Motor neuron (in vitro differentiated cells): ENCODE measurements at places on chromosomes 12 and 14. TPM values are rescaled to one million over a fixed set of nuclear protein-coding genes. Genes with fewer than 3 reads are reported as not detected.

GRCh38 chr14:79788346-79788745, 423.0 kb downstream of the DIO2 start:
- ATAC-seq: no peak

GRCh38 chr12:131105736-131106348, 152.1 kb downstream of the ADGRD1 start:
- no peak for ATAC-seq

GRCh38 chr14:103085106-103086091, 1.4 kb downstream of the LBHD2 start:
- no peak for ATAC-seq

DNA sequence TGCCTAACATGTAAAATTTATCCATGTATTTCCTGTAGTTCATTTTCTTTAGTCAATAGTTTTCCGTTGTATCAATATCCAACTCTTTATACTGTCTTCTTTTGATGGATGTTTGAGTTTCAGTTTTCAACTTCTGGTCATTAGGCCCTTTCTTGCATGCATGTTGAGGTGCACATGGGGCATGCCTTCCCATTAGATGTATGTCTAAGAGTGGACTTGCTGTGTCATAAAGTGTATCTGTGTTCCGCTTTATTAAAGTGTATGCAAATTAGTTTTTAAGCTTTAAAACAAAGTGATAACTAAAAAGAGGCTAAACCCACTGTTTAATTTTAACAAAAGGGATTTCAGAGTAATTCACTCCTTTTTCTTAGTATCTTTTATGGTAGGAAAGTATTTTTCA, 441.1 kb downstream of the PCNX1 start:
- ATAC-seq: no peak

DNA sequence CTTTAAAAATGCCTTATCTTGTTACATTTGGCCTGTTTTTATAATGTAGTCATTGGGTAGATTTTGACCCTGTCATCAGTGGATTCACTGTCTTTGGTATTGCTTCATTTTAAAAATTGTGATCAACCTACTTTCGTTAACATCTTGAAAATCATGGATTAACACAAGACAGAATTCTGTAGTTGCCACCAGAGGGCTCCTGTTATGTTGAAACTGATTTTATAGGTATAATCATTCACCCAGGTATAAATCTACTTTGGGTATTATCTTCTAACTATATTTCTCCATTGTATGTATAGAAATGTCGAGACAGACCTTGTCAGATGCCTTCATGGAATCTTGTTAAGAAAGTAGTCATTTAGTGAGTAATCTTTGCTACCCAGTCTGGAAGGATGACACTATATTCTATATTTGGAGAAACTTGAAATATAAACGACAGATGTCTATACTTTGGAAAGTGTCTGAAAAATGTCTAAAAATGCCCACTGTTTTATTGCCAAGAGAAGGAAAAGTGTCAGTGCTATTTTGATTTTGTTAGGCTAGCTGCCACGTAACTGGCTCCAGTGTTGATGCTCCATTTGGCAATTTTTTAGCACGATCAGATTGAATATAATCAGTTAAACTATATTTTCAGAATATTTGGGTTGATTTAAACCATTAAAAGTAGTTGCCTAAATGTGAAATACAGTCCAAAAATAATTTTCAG, 129.4 kb downstream of the PELI2 start:
- no peak for ATAC-seq

DNA sequence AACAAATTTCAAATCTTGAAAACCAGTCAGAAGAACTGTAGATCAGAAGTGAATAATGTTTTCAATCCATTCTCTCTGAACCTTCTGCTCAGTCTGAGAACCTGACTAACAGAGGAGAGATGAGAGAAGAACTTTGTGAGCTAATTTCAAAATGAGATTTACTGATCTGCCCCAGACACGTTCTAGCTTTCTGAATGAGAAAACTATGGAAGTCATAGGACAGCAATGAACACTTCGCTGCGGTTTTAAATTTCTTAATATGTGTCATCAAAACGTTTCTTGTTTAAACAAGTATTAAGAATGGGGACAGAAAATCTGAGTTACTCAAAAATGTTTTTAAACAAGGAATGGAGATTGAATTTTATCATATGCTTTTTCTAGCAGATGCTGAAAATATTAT, 66.6 kb upstream of the FAR2 start:
- ATAC-seq: no peak

GRCh38 chr12:67299926-67300325, 30.8 kb downstream of the CAND1 start:
- ATAC-seq: no peak

GRCh38 chr12:90682398-90682797, 272.6 kb downstream of the CCER1 start:
- no peak for ATAC-seq

DNA sequence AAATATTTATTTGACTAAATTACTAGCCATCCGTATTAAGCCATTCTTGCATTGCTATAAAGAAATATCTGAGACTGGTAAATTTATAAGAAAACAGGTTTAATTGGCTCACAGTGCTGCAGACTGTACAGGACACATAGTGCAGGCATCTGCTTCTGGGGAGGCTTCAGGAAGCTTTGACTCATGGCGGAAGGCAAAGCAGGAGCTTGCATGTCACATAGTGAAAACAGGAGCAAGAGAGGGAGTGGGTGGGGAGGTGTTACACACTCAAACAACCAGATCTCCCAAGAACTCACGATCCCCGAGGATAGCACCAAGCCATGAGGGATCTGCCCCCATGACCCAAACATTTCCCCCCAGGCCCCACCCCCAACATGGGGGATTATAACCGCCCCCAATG, 26.7 kb upstream of the RAB21 start:
- ATAC-seq: no peak

GRCh38 chr12:126688556-126688955, 1578.4 kb upstream of the TMEM132C start:
- no peak for ATAC-seq

DNA sequence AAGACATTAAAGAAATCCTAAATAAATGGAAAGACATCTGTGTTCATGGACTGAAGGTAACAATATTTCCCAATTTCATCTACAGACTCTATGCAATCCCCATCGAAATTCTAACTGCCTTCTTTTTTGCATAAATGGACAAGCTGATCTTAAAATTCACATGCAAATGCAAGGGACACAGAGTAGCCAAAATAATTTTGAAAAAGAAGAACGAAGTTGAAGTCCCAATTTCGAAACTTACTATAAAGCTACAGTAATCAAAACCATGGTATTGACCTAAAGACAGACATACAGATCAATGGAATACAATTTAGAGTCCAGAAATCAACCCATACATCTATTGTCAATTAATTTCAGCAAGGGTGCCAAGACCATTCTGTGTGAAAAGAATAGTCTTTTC, 16.4 kb upstream of the CD27 start:
- no peak for ATAC-seq

DNA sequence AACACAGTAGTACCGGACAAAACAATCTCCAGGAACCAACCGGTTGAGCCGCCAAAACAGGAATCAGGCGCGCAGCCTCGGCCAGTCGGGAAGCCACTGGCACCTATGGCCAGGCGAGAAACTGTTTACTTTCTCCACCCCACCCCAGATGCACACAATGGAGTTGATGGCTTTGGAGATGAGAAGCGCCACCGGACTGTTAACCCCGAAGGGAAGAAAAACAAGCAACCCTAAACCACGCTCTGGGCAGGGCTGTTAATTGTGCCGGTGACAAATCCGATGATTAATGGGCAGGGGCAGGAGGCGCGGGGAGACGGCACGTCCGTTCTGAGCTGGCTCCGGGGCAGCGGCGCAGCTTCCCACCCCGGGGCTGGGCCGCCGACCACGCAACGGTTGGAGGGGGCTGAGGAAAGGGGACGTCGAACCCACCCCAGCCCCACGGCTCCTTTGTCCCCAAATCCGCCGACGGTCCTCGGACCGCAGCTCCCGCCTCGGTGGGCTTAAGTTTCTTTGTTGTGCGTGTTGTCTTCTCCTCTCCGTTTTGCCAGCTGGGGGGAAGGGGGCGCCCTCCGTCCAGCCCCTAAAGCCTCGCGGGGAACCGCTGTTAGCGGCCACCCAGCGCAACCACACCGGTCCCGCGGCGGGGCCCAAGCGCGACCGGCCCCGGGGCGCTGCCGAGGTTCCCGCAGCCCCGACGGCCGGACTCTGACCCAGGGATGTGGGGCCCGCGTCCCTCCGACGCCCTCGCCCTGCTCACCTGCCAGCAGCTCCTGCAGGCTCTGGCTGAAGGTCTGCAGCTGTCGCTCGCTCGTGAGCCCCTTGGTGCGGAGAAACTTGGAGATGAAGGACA, 790 bp downstream of the BTG1 start:
- ATAC-seq: peak; percentile 1

- ATAC-seq: no peak
Observed at GRCh38 chr12:95185854-95186253, 31.4 kb downstream of the FGD6 start.

- ATAC-seq: no peak
Observed at GRCh38 chr12:124110372-124110883, 137.4 kb downstream of the ZNF664 start.

- ATAC-seq: peak; percentile 29
Observed at GRCh38 chr12:92547906-92548305, 154.9 kb upstream of the PLEKHG7 start.

DNA sequence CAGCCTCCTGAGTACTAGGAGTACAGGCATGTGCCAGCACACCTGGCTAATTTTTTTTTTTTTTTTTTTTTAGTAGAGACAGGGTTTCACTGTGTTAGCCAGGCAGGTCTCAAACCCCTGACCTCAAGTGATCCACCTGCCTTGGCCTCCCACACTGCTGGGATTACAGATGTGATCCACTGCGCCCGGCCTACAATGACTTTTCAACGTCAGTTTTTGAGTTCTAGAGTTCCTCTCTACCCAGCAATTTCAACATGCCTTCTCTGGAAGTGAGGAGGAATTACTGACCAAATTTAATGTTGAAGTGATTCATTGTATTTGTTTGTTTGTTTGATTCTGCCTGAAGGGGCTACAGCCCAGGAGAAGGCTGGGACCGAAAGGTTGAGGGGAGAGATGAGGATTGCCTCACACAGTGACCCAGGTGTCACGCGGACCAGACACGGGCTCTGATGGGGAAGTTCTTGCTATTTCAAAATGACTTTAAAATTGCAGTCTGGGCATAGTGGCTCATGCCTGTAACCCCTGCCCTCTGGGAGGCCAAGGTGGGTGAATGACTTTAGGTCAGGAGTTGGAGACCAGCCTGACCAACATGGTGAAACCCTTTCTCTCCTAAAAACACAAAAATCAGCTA, 8.6 kb upstream of the DENR start:
- no peak for ATAC-seq

- ATAC-seq: peak; percentile 70
Observed at GRCh38 chr12:110403976-110404682, 621 bp upstream of the ANAPC7 start.

DNA sequence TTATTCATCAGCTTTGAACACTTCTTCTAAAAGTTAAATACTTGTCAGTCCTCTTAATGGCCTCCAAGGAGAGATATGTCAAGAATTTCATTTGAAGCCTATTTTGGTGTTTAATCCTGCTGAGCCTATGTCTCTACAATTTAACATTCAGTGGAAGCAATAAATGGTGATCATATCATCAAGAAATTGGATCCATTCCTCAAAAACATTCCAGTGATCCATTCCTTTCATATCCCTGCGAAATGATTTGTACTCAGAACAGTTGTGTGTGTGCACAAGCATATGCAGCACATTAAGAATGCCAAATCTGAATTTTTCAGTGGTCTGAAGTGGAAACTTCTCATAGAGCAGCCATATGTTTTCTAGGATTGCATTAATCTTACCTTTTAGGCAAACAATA, 373.7 kb upstream of the SYT1 start:
- no peak for ATAC-seq

DNA sequence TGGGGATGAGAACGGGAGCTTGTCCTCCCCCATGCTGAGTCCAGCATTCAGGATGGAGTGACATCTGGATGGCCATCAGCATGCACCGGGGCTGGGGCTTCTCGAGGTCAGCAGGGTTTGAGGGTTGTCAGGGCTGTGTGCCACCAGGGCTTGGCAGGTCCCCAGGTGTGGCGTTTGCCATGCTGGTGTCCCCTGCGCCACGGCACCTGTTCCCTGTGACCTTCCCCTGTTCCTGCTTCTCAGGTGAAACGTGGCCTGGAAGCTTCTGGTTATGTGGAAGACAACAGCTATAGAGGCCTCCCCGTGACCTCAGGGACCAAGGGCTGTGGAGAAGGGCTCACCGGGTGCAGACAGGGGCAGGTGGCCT, 152.4 kb downstream of the KIF26A start:
- no peak for ATAC-seq

GRCh38 chr12:95882080-95882479, 23.3 kb downstream of the SNRPF start:
- no peak for ATAC-seq

DNA sequence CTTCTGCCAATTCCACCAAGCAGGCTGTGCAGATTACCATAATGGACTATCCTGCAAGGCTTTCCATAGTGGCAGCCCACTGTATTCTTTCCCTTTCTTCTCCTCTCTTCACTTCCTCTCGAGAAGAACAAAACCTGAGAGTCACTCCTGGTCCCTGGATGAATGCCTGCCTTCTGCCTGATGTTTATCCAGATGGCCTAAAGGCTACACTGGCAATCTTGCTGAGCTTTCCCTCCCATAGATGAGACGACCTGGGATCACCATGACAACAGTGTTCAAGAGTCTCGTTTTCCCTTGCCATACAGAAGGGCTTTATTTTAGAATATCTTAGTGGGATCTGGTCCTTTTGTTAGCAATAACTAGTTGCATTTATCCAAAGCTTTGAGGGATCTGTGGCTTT, 142.3 kb downstream of the RTN1 start:
- peak; percentile 31 for ATAC-seq

- no peak for ATAC-seq
Observed at GRCh38 chr14:96160913-96161310, 43.7 kb upstream of the BDKRB2 start.

GRCh38 chr14:82403987-82404386, 870.3 kb upstream of the SEL1L start:
- no peak for ATAC-seq

GRCh38 chr12:109919456-109919855, 19.4 kb downstream of the TCHP start:
- no peak for ATAC-seq

GRCh38 chr14:35231207-35231760, 60.9 kb upstream of the PSMA6 start:
- peak; percentile 97 for ATAC-seq

DNA sequence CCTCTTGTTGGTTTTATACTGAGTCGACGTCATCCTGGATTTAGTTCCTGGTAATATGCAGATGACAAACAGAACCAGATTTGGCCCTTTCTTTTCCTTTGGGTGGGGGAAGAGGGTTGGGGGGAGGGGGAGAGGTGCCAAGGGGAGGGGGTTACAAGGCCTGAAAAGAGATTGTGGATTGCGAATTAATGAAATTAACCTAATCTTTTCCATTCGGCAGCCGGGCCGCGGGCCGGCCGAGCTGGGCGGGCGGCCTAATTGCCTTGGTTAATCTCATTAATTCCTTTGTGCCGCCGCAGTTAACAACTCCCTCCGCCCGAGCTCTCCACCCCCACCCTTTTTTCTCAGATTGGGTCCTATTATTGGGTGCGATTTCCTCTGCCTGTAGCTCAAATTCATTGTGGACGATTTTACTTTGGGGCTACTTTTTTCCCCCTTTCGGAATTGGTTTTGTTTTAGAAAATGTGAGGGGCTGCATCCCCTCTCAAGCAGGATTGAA, 387 bp upstream of the GSC start:
- no peak for ATAC-seq

Gene RPS6KL1
- 1.6 TPM in 2 replicates for total RNA-seq

Gene RNASE3
- not detected in 2 replicates for total RNA-seq

Gene INSM2
- total RNA-seq: 6.8 and 6.9 TPM in 2 replicates

Gene ESRRB
- total RNA-seq: 1.9 TPM in 2 replicates

Gene KCNMB4
- total RNA-seq: 6.8 and 7.6 TPM in 2 replicates

Gene RPGRIP1
- not detected in 2 replicates for total RNA-seq

Gene PAH
- 0.42 and 0.98 TPM in 2 replicates for total RNA-seq

Gene GPR84
- 0.20 and 0.22 TPM in 2 replicates for total RNA-seq

Gene MGAT4C
- total RNA-seq: 20.4 and 25.8 TPM in 2 replicates

Gene AJUBA
- 21.0 and 21.9 TPM in 2 replicates for total RNA-seq
